Activated effector memory CD4-positive, alpha-beta T cell treated with Interleukin-2 at 50 U/mL for 16 hours (primary cell): ENCODE measurements at places on chromosomes 13 and 19.
A peak's percentile ranks its signal among the peaks of the same experiment; 100 is the strongest.

DNA sequence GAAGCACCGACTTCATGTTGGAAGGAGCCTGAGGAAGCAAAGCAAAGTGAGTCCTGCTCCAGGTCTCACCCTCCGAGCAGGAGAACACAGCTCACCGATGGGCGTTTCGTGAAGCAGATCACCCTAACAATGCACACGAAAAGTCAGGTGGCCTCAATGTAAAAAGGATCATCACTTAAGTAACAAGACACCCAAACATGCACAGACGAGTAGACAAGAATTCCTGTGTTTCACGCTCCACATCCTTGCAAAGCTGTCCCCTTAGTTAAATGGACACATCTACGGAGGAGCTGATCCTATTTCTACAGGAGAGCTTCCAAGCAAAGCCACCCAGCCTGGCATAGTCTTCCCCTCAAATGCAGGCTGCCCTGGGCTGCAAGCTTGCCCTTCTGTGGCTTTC, 66.2 kb downstream of the SLC15A1 start:
- no peak for DNase-seq

DNA sequence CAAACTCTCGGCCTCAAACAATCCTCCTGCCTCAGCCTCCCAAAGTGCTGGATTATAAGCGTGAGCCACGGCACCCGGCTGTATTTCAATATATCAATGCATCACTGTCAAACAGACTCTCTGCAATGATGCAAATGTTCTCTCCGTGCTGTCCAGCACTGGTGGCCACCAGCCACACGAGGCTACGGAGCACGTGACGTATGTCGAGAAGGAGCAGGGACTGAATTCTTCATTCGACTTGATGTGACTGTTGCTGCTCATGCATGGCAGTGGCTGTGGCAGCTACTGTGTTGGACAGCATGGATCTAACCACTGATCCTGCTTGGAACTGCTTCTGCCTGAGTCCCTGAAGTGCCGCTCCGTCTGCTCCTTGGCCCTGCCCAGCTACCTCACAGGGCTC, 9.8 kb downstream of the LRRC4B start:
- no peak for DNase-seq

GRCh38 chr19:14419106-14419813, at the start of gene DDX39A:
TSS of gene DDX39A (minus strand) at chr19:14419341. CDS start at chr19:14413220, 6,121 bp downstream.
- peak; percentile 95 for DNase-seq

GRCh38 chr13:36713887-36714286, 40.1 kb downstream of the SERTM1 start:
- DNase-seq: no peak

- DNase-seq: no peak
Measured at GRCh38 chr19:43105496-43105895, 23.0 kb upstream of the PSG2 start.

- DNase-seq: no peak
Measured at GRCh38 chr13:58721273-58721672, 1089.7 kb downstream of the PCDH17 start.

DNA sequence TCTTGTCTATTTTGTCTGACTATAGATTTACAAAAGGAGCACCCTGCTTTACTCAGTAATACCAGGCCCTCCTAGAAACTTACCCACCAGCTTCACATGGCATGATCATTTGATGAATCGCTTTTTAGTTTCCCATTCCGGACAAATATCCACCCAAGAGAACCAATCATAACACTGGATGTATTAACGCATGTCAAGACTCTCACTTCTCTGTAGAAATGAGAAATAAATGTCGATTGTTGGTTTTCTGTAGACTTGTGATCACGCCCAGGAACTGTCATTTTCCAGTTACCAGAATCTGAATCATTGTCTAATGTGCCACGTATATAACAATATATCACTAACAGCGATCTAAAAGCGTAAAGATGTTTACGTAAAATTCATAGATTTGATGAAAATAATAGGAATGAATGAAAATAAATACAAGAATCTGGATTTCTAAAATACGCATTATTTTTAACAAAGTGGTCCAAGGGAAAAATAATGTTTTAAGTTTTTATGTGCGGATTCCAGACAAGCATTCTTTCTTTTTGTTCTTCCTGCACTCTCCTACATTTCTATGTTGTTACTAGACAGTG, 14.0 kb downstream of the CDX2 start:
- no peak for DNase-seq

DNA sequence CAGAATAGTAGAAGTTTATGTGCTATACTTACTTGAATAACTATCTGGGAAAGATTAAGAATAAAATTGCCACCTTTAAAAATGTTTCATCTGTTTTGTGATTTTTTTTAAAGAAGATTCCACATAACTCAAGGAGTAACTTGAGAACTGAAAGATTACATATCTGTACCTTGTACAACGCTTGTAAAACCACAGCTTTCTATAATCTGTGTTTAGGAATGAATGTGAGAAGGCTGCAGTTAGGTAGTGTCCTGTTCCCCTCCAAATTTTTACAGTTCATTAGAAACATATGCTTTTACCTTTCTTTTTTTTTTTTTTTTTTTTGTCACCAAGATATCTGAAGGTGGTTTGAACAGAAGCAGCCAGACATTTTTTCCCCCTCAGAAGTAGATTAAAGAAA, 312.8 kb upstream of the GPC6 start:
- DNase-seq: no peak
